Stromal cell of bone marrow (primary cell): ENCODE measurements at places on chromosomes 4 and X.

DNA sequence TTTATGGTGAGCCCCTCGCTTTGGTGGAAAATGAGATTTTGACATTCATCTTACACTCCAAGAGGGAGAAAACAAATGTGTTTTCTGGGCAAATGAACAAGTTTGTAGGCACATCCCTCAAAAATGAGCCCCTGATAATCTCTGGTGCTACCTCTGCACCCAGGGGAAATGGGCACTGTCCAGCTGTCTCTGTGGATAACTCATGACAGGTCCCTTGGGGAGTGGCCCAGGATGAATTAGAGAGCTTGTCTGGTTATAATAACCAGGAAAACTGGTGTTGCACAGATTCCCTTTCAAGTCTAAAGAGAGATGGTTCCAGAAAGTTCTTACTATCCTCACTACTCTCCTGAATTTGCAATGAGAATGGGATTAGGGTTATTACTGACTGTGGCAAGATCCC is 7.5 kb downstream of the RASL11B start:
- no peak for DNase-seq

DNA sequence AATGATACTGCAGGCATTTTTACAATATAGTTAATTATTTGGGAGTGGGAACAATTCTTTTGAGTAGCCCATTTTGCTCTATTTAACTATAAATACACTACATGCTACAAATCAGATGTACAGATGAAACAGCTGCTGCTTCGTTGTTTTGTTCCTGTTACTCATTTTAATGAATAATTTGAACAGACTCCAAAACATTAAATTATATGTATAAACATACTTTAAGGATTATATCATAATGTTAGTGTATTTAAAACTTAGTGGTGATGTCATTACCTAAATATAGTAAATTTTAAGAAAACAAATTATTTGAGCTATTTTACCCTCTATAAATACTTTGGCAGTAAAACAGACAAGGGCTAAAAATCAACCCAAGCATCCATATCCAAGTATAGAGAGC is 60.7 kb downstream of the GAB1 start:
- DNase-seq = no peak

GRCh38 chr4:51885363-51885762 is 42.4 kb downstream of the DCUN1D4 start:
- no peak for DNase-seq

DNA sequence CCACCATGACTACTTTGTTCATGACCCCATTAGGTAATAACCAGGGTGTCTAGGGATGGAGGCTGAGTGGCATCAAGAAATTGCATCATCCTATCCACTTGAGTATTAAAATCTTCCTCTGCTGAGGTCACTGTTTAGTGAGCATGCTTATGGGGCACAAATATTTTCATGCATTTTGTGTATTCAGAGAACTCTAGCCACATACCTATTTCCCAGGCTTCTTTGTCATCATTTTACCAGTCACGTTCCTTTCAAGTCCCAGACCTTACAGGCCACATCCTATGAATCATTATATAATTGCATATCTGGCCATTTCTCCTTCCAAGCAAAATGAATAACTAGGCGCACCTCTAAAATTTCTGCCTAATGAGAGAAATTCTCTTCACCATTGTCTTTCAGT is 1882.9 kb upstream of the AGA start:
- DNase-seq = no peak

- DNase-seq = no peak
These were observed 124.1 kb upstream of the SPIN4 start for GRCh38 chrX:63475200-63475599.
